ENCODE measurements at places on chromosomes 4 and X.

- no peak for DNase-seq
These were observed 66.1 kb upstream of the ZNF827 start for GRCh38 chr4:146004730-146005129.

DNA sequence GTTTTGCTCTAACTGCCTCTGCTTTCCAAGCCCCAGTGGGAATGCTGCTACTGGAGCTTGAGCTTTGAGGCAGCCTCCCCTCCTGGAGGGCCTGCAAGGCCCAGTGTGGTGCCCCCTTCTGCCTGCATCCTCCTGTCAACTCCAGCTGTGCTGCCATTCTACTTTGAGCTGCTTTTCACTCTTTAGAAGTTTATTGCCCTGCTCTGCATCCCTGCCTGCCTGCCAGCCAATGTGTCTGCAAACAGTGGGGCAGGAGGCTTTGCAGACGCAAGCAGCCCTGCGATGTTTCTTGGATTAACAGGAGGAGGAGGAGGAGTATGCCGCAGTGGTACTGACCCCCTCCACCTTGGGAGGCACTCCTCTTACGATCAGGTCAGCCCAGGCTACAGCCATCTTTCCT lies 16.4 kb downstream of the TMEM31 start:
- no peak for DNase-seq

DNA sequence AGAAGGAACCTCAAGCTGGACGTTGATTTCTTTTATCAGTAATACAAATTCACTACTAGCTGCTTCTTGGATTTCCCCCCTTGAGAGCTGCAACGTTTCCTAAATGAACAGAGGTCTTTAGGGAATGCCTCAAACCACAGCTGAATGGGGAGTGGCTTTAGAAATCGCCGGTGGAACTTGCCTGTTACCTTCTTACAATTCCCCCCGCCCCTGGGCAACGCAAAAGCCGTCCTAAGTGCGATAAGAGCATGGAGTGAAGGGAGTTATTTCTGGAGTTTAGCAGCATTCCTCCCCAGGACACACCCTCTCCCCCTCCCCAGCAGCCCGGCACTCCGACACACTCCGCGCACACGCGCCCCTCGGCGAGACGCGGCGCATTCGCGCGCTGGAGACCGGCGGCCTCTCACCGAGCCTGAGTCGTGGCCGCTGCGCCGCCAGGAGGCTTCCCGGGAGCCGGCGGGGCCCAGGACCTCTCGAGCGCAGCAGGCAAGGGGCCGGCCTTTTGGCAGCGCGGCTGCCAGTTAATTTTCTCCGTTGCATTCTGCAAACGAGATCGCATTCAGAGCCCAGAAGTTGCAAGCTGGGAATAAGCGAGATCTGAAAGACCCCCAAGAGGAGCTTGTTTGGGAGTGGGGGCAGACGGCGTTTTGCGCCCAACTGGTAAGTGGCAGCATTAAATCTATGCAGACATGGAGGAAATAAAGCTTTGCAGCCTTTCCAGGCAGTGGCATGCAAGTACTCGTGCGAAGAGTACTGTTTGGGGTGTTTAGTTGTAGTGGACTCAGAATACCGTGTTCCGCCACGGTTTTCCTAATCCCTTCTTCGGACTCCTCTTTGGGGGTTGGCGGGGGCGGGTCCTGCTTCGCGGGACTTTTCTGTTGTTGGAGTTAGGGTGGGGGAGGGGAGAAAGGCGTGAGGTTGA lies 134.7 kb downstream of the PALLD start:
- DNase-seq = no peak

DNA sequence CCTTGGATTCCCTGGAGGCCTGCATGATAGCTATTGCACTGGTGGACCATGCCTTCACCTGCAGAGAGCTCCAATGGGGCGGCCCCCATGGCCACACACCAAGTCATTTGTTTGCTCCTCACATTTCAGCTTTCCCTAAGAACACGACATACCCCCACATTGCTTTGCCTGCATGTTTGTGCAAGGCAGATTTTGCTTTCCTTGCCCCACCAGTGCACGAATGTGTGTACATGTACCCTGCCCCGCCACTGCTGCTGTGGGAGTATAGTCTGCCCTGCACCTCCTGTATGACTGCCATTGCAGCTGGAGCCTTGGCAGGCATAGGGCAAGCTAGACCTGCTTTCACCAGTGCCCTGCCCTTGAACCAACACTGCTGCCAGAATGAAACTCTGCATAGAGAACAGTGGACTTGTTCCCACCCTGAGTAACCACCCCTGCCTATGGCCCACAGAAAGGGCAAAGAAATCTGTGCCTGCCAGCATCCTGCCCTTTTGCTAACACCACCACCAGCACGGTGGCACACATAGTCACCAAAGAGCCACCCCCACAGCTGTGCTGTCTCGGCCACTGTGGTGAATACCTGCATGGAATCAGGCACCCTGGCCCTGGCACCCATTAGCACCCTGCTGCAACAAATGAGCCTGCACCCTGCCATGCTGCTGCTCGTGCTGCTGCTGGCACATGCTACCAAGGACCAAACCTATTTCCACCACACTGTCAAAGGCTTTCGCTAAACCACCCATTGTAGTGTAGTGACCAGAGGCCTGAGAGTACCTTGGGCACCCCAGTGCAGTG lies 661.7 kb upstream of the FAM241A start:
- no peak for DNase-seq

- no peak for DNase-seq
These were observed 81.8 kb downstream of the TEX11 start for GRCh38 chrX:70826715-70827114.

- DNase-seq = no peak
These were observed 48.8 kb downstream of the MCUB start for GRCh38 chr4:109608879-109609278.

- DNase-seq = no peak
These were observed 178.5 kb downstream of the DCHS2 start for GRCh38 chr4:154313004-154313585.

GRCh38 chrX:76555816-76556215 lies 128.3 kb downstream of the MAGEE1 start:
- DNase-seq = no peak

DNA sequence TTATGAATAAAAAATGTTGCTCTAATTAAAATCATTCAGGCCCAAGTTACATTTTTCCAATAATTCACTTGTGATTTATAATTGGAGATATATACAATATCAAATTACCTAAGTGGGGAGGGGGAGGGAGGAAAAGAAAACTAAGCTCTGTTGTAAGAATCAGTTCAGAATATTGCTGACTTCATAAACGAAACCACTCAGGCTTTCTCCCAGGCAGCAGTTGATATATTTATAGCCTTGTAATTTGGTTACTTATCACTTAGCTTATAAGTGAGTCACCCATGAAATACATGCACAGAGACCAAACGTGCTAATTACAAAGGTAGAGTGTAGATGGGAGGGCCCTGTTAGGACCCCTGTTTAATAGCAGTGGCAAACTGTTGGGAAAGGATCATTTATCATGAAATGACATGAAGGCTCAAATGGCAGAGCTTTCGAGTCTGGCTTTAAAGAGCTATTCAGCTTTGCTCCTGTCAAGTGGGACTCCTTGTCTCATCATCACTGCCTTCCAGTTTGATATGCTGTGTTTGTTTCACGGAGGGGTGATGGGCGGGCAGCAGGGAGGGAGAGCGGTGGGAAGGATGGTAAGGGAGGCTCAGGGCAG lies 105.6 kb upstream of the PGRMC2 start:
- no peak for DNase-seq
